Bronchial smooth muscle cell (primary cell): ENCODE measurements at places on chromosomes 1 and 21. TPM values are rescaled to one million over a fixed set of nuclear protein-coding genes. Genes with fewer than 3 reads are reported as not detected.

The ENAH gene
- total RNA-seq = 97.4 and 127 TPM in 2 replicates

The ELAPOR1 gene
- 0.43 and 0.95 TPM in 2 replicates for total RNA-seq

The F13B gene
- not detected in 2 replicates for total RNA-seq

The NBPF3 gene
- 10.0 and 16.9 TPM in 2 replicates for total RNA-seq

The CTH gene
- total RNA-seq = 1.3 and 1.7 TPM in 2 replicates

The E2F2 gene
- under 0.01 TPM in 1 of 2 replicates, not detected in the other for total RNA-seq

The GBP6 gene
- 0.17 TPM in 1 of 2 replicates, not detected in the other for total RNA-seq

The SYCP1 gene
- not detected in 2 replicates for total RNA-seq

The RGS7 gene
- total RNA-seq = under 0.01 and 0.17 TPM in 2 replicates

The CD1B gene
- not detected in 2 replicates for total RNA-seq

The AZIN2 gene
- 5.2 and 6.0 TPM in 2 replicates for total RNA-seq

The MYCL gene
- total RNA-seq = 0.09 and 0.32 TPM in 2 replicates

The ZNF593OS gene
- total RNA-seq = not detected in 2 replicates

The BACH1 gene
- total RNA-seq = 53.3 and 81.8 TPM in 2 replicates

The RIPPLY3 gene
- not detected in 2 replicates for total RNA-seq

The SYT14 gene
- total RNA-seq = 2.7 and 3.6 TPM in 2 replicates

The OR2T11 gene
- not detected in 2 replicates for total RNA-seq

The CGN gene
- total RNA-seq = under 0.01 and 0.16 TPM in 2 replicates

The TMCC2 gene
- total RNA-seq = 3.0 and 5.4 TPM in 2 replicates

The XCL2 gene
- not detected in 2 replicates for total RNA-seq

The HES3 gene
- not detected in 2 replicates for total RNA-seq

The RIMKLA gene
- total RNA-seq = under 0.01 TPM in 1 of 2 replicates, not detected in the other

The PROX1 gene
- under 0.01 and 0.26 TPM in 2 replicates for total RNA-seq

The KRTAP20-2 gene
- total RNA-seq = not detected in 2 replicates

The ST6GALNAC5 gene
- total RNA-seq = under 0.01 TPM in 1 of 2 replicates, not detected in the other

The MSH4 gene
- 0.16 and 0.52 TPM in 2 replicates for total RNA-seq

The DNM3 gene
- 0.94 and 1.1 TPM in 2 replicates for total RNA-seq
